Spleen (tissue), 13 donors: ENCODE measurements at places on chromosomes 13 and 19. TPM values are rescaled to one million over a fixed set of nuclear protein-coding genes. Genes with fewer than 3 reads are reported as not detected.

GRCh38 chr19:48992581-48993174, 431 bp downstream of the GYS1 start:
- no peak for DNase-seq

COX7A1 gene
- total RNA-seq: 6.9 TPM

CDC34 gene
- total RNA-seq: 36.5 TPM

GPR12 gene
- total RNA-seq: not detected

DNA sequence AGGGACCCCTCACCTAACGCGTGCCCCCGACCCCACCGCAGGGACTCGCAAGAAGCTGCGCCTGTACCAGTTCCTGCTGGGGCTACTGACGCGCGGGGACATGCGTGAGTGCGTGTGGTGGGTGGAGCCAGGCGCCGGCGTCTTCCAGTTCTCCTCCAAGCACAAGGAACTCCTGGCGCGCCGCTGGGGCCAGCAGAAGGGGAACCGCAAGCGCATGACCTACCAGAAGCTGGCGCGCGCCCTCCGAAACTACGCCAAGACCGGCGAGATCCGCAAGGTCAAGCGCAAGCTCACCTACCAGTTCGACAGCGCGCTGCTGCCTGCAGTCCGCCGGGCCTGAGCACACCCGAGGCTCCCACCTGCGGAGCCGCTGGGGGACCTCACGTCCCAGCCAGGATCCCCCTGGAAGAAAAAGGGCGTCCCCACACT, 4.7 kb upstream of the MYBPC2 start:
- DNase-seq: peak; percentile 93

- peak; percentile 18 for DNase-seq
Measured at GRCh38 chr19:38952395-38953165, 21.8 kb downstream of the MRPS12 start.

TNNI3 gene
- not detected for total RNA-seq

- DNase-seq: no peak
Measured at GRCh38 chr19:14405380-14405757, 13.8 kb downstream of the DDX39A start.

DNA sequence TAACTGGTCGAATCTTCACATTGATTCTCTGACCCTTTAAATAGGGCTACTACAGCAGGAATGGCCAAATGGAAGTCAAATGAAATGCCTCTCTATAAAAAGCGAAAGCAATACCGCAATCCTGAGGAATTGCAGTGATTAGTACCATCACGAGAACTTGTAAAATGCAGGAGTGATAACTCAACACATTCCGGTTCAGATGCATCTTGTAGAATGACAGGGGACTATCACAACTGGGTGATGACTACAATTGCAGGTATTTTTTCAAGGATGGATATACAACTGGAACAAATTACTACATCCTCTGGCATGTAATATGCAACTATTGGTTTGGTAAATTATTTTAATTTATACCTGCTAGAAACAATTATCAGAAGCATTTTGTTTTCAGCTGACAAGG, 140.4 kb downstream of the PCDH20 start:
- DNase-seq: no peak

DNA sequence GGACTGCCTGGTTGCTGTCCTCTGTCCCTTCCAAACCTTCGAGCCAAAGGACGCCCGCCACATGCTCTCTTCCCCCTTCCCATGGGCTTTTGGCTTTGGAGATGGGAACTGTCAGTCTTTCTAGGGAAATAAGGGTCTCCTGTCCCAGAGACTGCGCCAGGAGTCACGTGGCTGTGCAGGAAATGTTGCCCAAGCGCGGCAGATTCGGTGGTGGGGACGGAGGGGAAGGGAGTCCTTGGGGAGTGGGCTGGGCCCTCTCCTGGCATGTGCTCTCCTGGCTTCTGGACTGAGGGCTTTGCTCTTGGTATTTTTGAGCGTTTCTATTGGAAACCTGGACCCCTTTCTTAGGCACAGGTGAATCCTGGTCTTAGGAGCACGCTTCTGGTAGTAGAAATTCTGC, 103.2 kb downstream of the KDM4B start:
- DNase-seq: no peak

C1QTNF9 gene
- 0.72 TPM for total RNA-seq

- DNase-seq: no peak
Measured at GRCh38 chr19:43748685-43749084, 6.1 kb downstream of the SMG9 start.

DNA sequence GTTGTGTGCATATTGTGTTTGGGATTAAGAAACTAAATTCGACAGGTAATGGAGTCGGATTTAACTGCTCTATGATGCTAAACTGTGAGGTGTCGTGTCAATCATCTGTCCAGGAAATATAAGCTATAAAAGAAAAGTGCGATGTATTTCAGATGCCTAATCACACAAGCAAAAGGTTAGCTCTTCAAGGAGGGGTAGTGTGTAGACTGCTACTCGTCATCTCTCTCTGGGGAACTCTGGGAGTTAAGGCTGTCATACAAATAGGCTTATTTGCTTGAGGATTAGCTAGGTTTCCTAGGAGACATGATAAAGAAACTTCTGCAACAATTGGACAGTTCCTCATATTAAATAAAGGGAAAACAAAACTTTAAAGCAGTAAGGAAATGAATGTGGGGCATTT, 462.1 kb downstream of the OLFM4 start:
- no peak for DNase-seq
